Activated CD4-positive, alpha-beta T cell treated with anti-CD3 and anti-CD28 coated beads for 36 hours (primary cell): ENCODE measurements at places on chromosomes 16 and 17. TPM values are rescaled to one million over a fixed set of nuclear protein-coding genes. Genes with fewer than 3 reads are reported as not detected.

Gene EFNB3
- total RNA-seq = not detected

DNA sequence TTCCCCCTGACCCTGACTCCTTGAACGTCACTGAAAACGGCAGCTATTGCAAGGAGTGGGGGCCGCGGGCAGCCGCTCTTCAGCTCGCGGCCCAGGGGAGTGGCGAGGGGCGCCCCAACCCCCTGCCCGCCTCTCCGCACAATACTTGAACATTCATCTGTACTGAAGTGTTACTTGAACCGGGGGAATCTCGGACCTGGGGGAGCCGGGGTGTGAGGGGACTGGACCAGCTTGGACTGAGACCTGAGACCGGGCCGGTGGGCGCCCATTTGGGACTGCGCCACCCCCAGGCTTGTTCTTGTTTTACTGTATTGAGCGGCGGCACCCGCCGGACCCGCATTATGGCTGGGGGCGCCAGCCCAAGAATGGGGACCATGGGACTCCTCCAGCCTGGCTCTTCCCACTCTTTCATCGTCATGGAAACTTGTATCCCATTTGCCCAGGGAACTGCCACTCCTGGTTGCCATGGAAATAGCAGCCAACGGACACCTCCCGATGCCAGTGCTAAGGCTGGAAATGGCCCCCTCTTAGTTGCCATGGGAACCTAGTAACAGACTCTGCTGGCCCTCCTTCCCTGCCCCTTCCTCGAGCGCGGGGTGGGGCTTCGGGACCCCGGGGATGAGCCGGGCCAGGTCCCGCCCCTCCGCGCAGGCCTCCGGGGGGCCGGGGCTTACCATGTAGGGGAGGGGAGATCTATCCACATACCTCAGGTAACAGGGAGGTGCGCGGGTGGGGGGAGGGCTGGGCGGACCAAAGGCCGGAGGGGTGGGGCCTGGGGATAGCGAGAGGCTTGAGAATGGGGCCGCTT lies 805 bp upstream of the ORAI3 start:
- no peak overlapping the region for H3K27ac ChIP-seq
- peaks cover 13% of the 10 kb centered on the region for H3K36me3 ChIP-seq
- H3K27me3 ChIP-seq = no peaks in the 10 kb centered on the region
- H3K4me3 ChIP-seq = peak overlapping the region; percentile 81
- peak; percentile 30 for DNase-seq
- H3K4me1 ChIP-seq = peaks cover 14% of the 10 kb centered on the region

DNA sequence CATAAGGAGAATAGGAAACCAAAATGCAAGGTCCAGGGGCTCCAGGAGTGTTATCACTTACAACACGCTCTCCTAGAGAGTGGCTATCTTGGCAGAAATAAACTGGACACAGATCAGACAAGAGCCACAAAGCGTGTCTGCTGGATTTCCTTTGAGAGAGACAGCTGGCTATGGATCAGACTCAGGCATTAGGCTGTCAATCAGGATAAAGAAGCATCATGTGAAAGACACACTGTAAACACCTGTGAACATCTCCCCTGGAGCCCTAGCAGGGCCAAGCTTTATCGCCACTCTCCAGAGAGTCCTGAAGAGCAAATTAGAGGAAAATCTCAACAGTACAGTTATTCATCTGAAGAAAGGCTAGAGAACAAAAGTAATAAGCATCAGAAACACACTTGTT lies 26.0 kb downstream of the SYCE1L start:
- peaks cover 7% of the 10 kb centered on the region for H3K4me1 ChIP-seq

GRCh38 chr16:67407788-67408452 lies 8.4 kb downstream of the ZDHHC1 start:
- H3K36me3 ChIP-seq = no peaks in the 10 kb centered on the region
- H3K27me3 ChIP-seq = peaks cover 7% of the 10 kb centered on the region
- no peak overlapping the region for H3K4me3 ChIP-seq
- DNase-seq = no peak
- H3K4me1 ChIP-seq = no peaks in the 10 kb centered on the region
